ENCODE measurements at places on chromosomes 4 and X.
A peak's percentile ranks its signal among the peaks of the same experiment; 100 is the strongest.

DNA sequence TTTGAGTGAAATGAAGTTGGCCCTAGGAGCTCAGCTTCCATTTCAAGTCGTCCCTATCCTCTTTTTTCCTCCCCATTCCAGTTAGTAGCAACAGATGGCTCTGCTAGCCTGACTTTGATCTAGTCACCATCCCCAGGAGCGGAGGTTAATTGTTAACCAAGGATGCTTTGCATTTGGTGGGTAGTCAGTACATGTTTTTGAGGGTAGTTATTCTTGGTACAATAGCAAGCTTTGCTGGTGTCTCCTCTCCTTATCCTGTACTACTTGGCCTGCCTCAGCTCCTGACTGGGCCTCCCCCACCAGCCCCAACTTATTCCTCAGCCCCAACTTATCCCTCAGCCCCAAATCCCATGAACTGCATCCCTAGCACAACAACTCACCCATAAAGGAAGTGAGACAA is 14.8 kb upstream of the RTL5 start:
- DNase-seq = no peak

GRCh38 chr4:126004941-126005340 is 690.2 kb downstream of the FAT4 start:
- no peak for DNase-seq

DNA sequence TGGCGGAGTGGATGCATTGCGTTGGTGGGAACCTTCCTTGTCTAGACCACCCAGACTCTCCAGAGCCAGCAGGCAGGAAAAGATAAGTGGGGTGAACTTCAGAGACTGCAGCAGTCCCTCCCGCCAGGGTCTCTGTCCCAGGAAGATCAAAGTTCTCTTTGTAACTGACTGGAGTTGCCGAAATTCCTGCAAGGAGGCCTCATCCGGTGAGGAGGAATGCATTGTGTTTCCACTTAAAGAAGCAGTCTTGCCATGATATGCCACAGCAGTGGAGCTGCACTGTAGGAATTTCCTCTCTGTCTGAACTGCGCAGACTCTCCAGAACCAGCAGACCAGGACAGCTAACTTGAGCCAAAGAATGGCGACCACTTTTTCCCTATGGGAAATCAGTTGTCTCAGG is 1190.4 kb downstream of the TECRL start:
- DNase-seq = no peak

DNA sequence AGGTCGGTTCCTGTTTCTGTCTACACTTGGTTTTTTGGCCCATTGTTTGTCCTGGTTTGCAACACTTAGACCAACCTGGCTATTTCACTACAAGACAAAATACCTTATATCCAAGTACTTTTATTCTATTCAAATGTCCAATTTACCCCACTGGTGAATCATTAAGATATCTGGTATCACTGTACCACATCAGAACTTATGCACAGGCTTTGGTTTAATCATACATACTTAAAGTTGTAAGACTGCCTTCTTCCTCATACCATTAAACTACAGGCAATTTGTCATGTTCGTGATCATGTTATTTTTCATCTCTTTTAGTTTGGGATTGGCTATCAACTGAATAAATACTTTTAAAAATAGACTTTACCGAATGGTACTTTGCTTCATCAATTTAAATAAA is 53.0 kb upstream of the ATOH1 start:
- DNase-seq = no peak

DNA sequence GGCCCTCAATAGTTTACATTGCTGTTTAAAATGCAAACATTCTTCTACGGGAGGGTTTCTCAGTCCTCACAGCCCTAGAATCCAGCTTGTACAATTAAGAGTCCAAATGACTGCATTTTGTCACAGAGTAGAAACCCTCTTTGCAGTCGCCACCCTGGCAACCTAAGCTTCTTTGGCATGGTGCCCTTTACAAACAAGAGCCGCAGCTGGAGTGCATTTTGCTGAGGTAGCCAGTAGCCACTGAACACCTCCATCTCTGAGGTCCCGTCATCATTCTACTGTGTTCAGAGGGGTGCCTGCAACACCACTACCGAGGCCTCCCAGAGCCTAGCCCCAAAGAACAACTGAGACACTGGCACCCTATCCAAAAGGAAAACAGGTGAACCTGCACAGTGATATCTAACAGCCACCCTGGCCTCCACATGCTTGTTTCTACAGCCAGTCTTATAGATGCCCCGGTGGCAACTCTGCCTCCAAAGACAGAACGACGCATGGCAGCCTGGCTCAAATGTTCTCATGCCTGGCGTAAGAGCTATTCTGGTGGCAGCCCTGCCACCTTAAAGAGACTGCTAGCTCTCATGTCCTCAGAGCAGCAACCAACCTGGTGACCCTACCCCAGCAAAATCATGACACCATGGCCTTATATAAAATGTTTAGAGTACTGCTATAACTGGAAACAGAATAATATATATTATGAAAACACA is 801.9 kb downstream of the TECRL start:
- no peak for DNase-seq

DNA sequence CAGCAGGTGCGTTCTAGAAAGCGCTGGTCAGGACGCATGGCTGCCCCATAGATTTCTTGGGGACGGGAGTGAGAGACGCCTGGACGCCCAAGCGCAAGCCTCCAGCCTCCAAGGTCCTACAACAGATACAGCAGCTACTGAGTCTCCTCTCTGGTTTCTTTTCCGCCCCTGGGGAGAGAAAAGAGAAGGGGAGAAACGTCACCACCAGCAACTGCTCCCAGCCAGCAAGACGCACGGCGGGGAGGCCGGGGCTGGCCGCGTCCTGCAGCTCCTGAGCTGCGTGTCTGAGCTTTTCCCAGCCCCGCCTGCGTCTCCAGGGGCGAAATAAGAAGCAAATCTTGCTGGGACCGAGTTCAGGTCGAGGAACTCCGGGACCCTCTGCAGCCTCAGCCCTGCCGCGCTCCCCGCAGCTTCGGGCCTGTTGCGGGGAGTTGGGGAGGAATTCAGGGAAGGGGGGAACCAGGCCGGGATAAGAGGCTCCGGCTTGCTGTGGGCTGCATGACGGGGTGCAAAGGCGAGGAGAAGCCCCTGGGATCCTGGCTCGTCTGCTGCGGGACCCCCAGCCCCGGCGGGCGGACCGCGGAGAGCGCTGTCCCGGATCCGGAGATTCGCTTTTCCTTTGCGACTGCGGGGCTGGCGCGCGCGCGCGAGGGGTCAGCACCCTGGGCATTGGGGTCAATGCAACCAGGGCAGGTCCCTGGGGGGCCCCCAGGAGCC is 6.8 kb upstream of the SHOX start:
- no peak for DNase-seq

- DNase-seq = no peak
Measured at GRCh38 chr4:57632564-57632963, 522.4 kb upstream of the IGFBP7 start.

DNA sequence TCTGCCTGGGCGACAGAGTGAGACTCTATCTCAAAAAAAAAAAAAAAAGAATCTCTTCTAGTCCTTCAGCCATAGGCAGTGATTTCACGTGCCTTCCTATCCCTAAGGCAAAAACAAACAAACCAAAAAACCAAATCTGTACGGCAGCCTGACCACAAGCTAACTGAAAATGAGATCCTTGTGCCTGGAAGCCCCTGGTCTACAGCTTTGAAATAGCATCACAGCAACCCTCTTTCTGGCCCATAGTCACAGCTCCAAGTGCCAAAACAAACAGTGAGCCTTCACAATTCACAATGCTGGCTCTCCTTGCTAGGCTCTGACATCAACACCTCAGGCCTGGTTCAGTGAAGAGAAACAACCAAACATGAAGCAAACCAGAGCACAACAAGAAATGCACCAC is 46.1 kb downstream of the TMEM150C start:
- DNase-seq = peak; percentile 6

GRCh38 chrX:130082244-130083106 is 27.8 kb downstream of the ELF4 start:
- DNase-seq = no peak

All from cerebellum (tissue), 4 donors.